Mammary microvascular endothelial cell (primary cell): ENCODE measurements at places on chromosomes 7 and 10. TPM values are rescaled to one million over a fixed set of nuclear protein-coding genes. Genes with fewer than 3 reads are reported as not detected.

Gene RAB18
- 26.6 and 36.3 TPM in 2 replicates for total RNA-seq

Gene DYNC1I1
- 0.89 and 1.2 TPM in 2 replicates for total RNA-seq

Gene CRTAC1
- 0.74 and 5.6 TPM in 2 replicates for total RNA-seq

Gene OR2A42
- total RNA-seq, result under 0.01 TPM in 1 of 2 replicates, not detected in the other

Gene NRCAM
- 25.6 and 26.8 TPM in 2 replicates for total RNA-seq

Gene TAS2R41
- total RNA-seq, result not detected in 2 replicates

Gene RBM20
- 0.13 and 0.15 TPM in 2 replicates for total RNA-seq

Gene RADIL
- 0.47 and 0.69 TPM in 2 replicates for total RNA-seq

Gene SPDYE9
- total RNA-seq, result not detected in 2 replicates

Gene CAMK2G
- 21.7 and 23.1 TPM in 2 replicates for total RNA-seq

Gene SLC16A12
- not detected in 2 replicates for total RNA-seq

Gene KIF11
- total RNA-seq, result 31.3 and 35.1 TPM in 2 replicates

Gene DGKB
- not detected in 2 replicates for total RNA-seq

Gene SPAM1
- not detected in 2 replicates for total RNA-seq

Gene CHRM2
- under 0.01 TPM in 1 of 2 replicates, not detected in the other for total RNA-seq

Gene GHRHR
- total RNA-seq, result not detected in 2 replicates

Gene TMEM248
- 84.5 and 101 TPM in 2 replicates for total RNA-seq

Gene IFRD1
- total RNA-seq, result 24.3 and 31.8 TPM in 2 replicates

Gene MLXIPL
- not detected in 2 replicates for total RNA-seq
